Urinary bladder (tissue), 4 donors: ENCODE measurements at places on chromosomes 7 and 10. TPM values are rescaled to one million over a fixed set of nuclear protein-coding genes. Genes with fewer than 3 reads are reported as not detected.

The ACTR3C gene
- 6.5 TPM for total RNA-seq

The TAS2R4 gene
- 8.1 TPM for total RNA-seq

The PRSS1 gene
- not detected for total RNA-seq

The ABCB1 gene
- 2.4 TPM for total RNA-seq

The PPP1R9A gene
- total RNA-seq = 28.6 TPM

The CH25H gene
- total RNA-seq = 1.1 TPM

The OR6B1 gene
- not detected for total RNA-seq

The ATG9B gene
- not detected for total RNA-seq

The LLCFC1 gene
- total RNA-seq = not detected

The SDHAF3 gene
- 22.3 TPM for total RNA-seq

The ASCC1 gene
- 33.5 TPM for total RNA-seq

The C10orf62 gene
- not detected for total RNA-seq

The OR2A1 gene
- total RNA-seq = 0.05 TPM

The H2BK1 gene
- not detected for total RNA-seq

The FRMPD2 gene
- 1.9 TPM for total RNA-seq

The OR2F1 gene
- not detected for total RNA-seq

The IKZF1 gene
- total RNA-seq = 7.8 TPM

The DPP6 gene
- total RNA-seq = 2.4 TPM

The CRYGN gene
- 0.16 TPM for total RNA-seq

The C10orf90 gene
- 0.85 TPM for total RNA-seq

The TBC1D12 gene
- 52.9 TPM for total RNA-seq

The TAS2R5 gene
- total RNA-seq = 6.5 TPM

The NME8 gene
- total RNA-seq = not detected

The SYT15 gene
- total RNA-seq = 2.5 TPM

The CRHR2 gene
- total RNA-seq = 0.16 TPM

The WDR86 gene
- 6.8 TPM for total RNA-seq

The GRM3 gene
- total RNA-seq = 0.21 TPM

The SLC26A3 gene
- not detected for total RNA-seq

The ZPBP gene
- total RNA-seq = 0.21 TPM

The ANKRD1 gene
- 6.8 TPM for total RNA-seq

The OPN1SW gene
- total RNA-seq = not detected

The COL28A1 gene
- 9.7 TPM for total RNA-seq

The FGL2 gene
- total RNA-seq = 222 TPM

The NACAD gene
- total RNA-seq = 1.9 TPM

The STAG3 gene
- total RNA-seq = 0.90 TPM

The KCNIP2 gene
- total RNA-seq = 2.4 TPM

The CYP2C19 gene
- not detected for total RNA-seq

The ARHGEF35 gene
- 6.5 TPM for total RNA-seq

The FGFBP3 gene
- total RNA-seq = 1.5 TPM

The BUD31 gene
- total RNA-seq = 43.8 TPM

The MSS51 gene
- 5.9 TPM for total RNA-seq

The CPED1 gene
- total RNA-seq = 78.4 TPM

The PNPLA8 gene
- 61.2 TPM for total RNA-seq

The ADCYAP1R1 gene
- total RNA-seq = 4.5 TPM

The C10orf53 gene
- not detected for total RNA-seq

The MYH16 gene
- total RNA-seq = not detected

The JCAD gene
- 52.0 TPM for total RNA-seq

The CTNNA3 gene
- 26.1 TPM for total RNA-seq

The ZNF775 gene
- 5.1 TPM for total RNA-seq

The AZGP1 gene
- 1.9 TPM for total RNA-seq

The PRSS37 gene
- not detected for total RNA-seq
